Pancreas (tissue), 10 donors: ENCODE measurements at places on chromosomes 6 and 20.

- no peak overlapping the region for H3K4me3 ChIP-seq
- H3K36me3 ChIP-seq = no peaks in the 10 kb centered on the region
- no peaks in the 10 kb centered on the region for H3K4me1 ChIP-seq
- no peaks in the 10 kb centered on the region for H3K27me3 ChIP-seq
- H3K27ac ChIP-seq = no peak overlapping the region
These were observed 123.8 kb downstream of the TAF4 start for GRCh38 chr20:61941721-61942405.

DNA sequence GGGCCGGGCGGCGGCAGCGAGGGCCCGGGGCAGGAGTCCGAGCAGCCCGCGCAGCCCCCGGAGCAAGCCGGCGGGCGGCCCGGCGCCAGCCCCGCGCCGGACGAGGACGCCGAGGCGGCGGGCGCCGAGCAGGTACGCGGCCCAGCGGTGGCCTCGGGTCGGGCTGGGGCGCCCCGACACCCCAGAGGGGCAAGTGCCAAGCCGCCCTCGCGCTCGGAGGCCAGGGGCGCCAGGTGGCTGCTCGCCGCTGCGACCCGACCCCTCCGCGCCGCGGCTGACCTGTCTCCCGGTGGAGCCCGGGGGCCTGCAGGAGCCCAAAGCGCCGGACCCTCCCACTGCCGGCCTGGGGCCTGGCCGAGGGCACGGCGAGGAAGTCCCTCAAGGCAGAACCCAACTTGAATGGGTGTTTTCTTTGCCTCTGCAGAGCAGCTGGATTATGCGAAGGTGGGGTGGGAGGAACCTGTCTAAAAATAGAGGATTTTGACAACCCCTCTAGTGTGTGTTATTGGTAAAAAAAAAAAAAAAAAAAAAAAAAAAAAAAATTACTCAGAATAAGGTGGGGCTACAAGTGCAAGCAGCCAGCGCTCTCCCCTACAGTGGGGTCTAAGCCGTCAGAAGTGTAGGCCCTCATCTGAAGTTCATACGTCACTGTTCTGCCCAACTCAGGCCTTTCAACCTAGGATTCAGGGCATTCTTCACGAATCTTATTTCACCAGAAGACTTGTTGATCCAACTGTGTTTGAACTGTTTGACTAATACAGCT, 609 bp downstream of the OGFRL1 start:
- H3K27ac ChIP-seq = peak overlapping the region; percentile 93
- H3K27me3 ChIP-seq = no peaks in the 10 kb centered on the region
- peak; percentile 73 for DNase-seq
- peak overlapping the region; percentile 74 for H3K4me3 ChIP-seq

- peak overlapping the region; percentile 67 for H3K4me3 ChIP-seq
- no peaks in the 10 kb centered on the region for H3K27me3 ChIP-seq
- peaks cover 4% of the 10 kb centered on the region for H3K4me1 ChIP-seq
- no peak for DNase-seq
- H3K36me3 ChIP-seq = no peaks in the 10 kb centered on the region
These were observed 662 bp downstream of the ZNF343 start for GRCh38 chr20:2507875-2508630.

- peaks cover 26% of the 10 kb centered on the region for H3K36me3 ChIP-seq
- peak; percentile 38 for DNase-seq
- no peaks in the 10 kb centered on the region for H3K27me3 ChIP-seq
- H3K27ac ChIP-seq = no peak overlapping the region
These were observed 64.0 kb downstream of the TCP11 start for GRCh38 chr6:35076997-35077712.

DNA sequence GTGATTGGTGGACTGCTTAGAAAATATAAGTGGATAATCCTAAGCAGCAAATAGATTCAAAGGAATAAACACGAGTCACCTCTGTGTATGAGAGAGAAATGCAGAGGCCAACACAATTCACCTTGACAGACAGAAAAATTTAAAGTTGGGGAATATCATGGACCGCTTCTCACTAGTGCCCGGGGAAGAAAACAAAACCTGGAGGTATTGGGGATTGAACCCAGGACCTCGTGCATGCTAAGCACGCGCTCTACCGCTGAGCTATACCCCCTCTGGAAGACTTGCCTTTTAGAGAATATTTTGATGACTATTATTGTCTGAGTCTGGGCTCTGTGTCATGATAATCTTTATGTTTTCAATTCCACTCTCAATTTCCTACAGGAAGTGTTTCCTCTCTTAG, 111.9 kb downstream of the TRIM27 start:
- H3K27ac ChIP-seq = no peak overlapping the region
- no peak for DNase-seq
- H3K4me1 ChIP-seq = no peaks in the 10 kb centered on the region
- no peak overlapping the region for H3K4me3 ChIP-seq
- no peaks in the 10 kb centered on the region for H3K36me3 ChIP-seq
- peaks cover 19% of the 10 kb centered on the region for H3K27me3 ChIP-seq

DNA sequence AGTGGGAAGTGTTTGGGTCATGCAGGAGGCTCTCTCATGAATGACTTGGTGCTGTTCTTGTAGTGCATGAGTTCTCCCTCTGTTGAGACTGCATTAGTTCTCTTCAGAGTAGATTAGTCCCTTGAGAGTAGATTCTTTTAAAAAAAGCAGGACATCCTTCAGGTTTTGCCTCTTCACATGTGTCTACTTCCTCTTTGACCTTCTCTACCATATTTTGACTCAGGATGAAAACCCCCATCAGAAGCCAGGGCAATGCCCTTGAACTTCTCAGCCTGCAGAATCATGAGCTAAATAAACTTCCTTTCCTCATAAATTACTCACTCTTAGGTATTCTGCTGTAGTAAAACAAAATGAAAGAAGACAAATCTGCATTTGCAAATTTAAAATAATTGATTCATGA, 170.3 kb downstream of the CD109 start:
- H3K36me3 ChIP-seq = no peaks in the 10 kb centered on the region
- no peaks in the 10 kb centered on the region for H3K27me3 ChIP-seq
- DNase-seq = no peak
- no peak overlapping the region for H3K4me3 ChIP-seq
- no peaks in the 10 kb centered on the region for H3K4me1 ChIP-seq
- no peak overlapping the region for H3K27ac ChIP-seq

GRCh38 chr20:35625584-35626385, 10.2 kb downstream of the SPAG4 start:
- no peaks in the 10 kb centered on the region for H3K4me1 ChIP-seq
- no peak overlapping the region for H3K27ac ChIP-seq
- no peak overlapping the region for H3K4me3 ChIP-seq
- H3K36me3 ChIP-seq = peaks cover 18% of the 10 kb centered on the region
